Breast epithelium (tissue), 4 donors: ENCODE measurements at places on chromosomes 6 and 20. TPM values are rescaled to one million over a fixed set of nuclear protein-coding genes. Genes with fewer than 3 reads are reported as not detected.

Gene KCNK5
- 20.6 TPM for total RNA-seq

Gene CPNE5
- 0.96 TPM for total RNA-seq

DNA sequence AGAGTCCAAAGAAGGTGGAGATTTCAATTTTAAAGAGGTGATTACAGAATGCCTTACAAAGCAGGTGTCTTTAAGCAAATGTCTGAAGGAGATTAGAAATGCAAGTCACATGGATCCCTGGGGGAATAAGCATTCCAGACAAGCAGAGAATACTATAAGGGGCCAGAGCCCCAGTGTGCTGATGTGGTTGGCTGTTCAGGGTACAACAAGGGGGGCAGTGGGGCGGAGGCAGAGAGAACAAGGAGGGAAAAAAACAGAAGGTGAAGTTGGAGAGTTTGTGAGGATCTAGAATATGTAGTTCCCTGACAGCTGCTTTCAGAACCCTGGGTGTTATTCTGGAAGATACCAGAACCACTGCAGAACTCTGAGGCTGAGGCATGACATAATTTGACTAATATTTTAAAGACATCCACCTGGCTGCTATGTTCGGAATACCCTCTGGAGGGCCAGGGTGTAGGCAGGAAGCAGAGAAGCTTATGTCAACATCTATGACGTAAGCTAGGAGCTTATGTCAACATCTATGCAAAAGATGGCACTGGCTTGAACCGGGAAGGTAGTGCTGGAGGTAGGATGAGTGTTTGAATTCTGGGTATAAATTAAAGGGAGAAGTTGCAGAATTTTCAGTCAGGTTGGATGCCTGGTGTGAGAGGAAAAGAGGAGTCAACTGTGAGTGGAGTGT is 276.3 kb upstream of the AGPAT4 start:
- H3K27ac ChIP-seq: no peak overlapping the region
- no peaks in the 10 kb centered on the region for H3K27me3 ChIP-seq
- no peak for DNase-seq
- H3K4me3 ChIP-seq: no peak overlapping the region
- H3K4me1 ChIP-seq: no peaks in the 10 kb centered on the region

DNA sequence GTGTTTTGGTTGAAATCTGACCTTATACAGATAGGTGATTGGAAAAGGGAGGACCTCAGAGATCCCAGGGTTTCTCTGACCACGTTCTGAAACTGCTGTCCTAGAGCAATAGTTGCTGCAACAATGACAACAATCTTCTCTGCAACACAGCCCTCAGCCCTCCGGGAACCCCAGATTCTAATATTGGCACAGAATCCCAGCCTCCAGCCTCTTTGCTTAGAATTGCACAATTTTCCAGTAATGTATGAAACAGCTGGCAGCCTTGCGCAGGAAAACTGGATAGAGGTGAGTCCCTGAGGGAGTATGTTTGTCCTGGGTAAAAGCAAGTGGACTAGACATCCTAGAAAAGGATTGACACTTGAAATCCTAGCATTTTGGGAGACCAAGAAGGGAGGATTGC is 30.4 kb upstream of the PNRC1 start:
- peak; percentile 52 for DNase-seq
- no peak overlapping the region for H3K4me3 ChIP-seq
- peak overlapping the region; percentile 88 for H3K27ac ChIP-seq
- H3K27me3 ChIP-seq: no peaks in the 10 kb centered on the region

DNA sequence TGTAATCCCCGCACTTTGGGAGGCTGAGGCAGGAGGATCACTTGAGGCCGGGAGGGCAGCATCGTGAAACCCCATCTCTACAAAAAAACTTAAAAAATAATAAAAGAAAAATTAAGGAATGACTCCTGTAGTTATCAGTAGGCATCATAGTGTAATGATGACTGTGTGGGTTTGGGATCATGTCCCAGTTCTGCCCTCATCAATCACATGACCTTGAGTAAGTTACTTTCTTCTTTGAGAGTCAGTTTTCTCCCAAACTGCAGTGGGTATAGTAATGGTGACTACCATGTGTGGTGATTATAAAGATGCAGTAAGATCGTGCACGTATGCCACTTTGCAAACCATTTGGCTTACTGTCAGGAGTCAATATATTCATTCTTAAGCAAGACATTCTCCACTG is 89.2 kb downstream of the TXNDC5 start:
- H3K27me3 ChIP-seq: no peaks in the 10 kb centered on the region
- H3K4me3 ChIP-seq: no peak overlapping the region
- H3K27ac ChIP-seq: no peak overlapping the region
- no peaks in the 10 kb centered on the region for H3K36me3 ChIP-seq
- no peak for DNase-seq

DNA sequence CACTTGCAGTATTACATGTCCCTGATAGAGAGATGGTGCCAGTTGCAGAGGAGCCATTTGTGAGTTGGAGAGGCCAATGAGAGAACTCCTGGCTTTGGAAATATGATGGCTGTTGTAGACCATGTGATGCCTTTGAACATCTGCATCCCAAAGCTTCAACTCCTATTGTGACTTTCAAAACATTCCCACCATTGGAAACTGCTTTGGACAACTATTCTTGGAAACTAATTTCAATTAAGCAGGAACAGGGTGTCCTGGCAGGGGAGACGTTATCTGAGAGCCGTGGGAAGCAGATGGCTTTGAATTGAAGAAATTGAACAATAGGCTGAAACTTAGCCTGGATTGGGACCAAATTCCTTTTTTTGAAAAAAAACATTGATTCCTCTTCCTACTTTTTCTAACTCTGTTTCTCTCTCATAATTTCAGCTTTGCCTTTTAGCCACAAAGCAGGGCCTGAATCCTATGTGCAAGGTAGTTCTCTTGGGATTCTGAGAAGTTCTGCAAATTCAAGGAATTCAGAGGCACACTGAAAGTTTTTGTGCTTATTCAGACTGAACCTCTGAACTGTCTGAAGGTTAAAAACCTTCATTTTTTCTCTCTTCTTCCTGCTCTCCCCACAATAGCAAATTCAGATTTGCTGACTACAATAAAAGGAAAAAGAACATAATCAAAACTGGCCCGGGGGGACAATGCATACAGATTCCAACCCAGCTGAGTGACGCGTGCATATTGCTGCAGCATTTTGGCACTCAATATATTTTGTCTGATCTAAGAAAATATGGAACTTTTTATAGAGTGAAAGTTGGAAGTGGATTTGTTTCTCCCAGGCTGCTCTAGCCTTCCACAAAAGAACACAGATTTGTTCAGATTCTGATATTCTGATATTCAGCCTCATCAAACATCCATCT is 720.4 kb upstream of the CHD6 start:
- no peak for DNase-seq
- no peaks in the 10 kb centered on the region for H3K27me3 ChIP-seq
- H3K36me3 ChIP-seq: no peaks in the 10 kb centered on the region
- peak overlapping the region; percentile 66 for H3K27ac ChIP-seq

DNA sequence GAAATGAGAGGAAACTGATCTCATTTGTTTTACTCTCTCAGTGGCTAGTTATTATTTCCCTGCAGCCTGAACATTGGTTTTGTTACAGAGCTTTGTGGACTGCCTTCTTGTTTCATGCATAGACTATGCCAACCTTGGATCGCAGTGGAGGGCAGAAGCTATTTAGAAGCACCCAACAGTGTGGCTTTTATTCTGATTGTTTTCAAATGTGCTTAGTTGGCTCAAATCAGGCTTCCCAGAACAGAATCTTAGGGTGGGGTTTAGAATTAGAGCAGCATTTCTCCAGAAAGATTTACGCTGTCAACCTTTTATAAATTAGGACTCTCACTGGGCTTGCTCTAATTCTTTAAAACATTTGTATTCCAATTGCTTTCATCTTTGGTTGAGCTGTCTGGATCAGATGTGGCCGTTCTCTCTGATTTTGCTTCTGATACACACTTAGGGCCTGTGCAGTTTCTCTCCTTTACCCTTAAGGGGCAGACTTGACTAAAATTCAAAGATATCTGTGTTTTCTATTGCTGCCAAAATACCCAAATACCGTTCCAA is 210.3 kb downstream of the BCKDHB start:
- H3K36me3 ChIP-seq: no peaks in the 10 kb centered on the region
- H3K27ac ChIP-seq: no peak overlapping the region
- DNase-seq: no peak

Gene FAXC
- 5.2 TPM for total RNA-seq

Gene NOX3
- not detected for total RNA-seq

DNA sequence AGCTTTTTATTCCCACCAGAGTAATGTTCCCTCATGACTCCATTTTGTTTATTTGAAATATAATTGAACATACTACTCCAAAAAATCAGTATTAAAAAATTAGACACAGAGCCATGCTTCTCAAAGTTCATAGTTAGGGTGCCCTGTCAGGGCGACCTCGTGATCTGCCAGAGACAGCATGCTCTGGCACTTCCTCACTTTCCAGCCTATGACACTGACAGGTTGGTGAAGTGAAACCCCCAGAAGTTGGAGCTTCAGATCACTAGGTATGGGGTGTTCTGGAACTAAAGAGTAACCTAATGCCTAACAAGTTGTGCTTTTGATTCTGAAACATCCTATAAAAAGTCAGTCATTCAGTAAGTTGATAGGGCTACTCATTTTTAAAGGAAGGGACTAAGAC is 93.0 kb downstream of the TBC1D7 start:
- H3K4me1 ChIP-seq: no peaks in the 10 kb centered on the region
- DNase-seq: no peak
- no peak overlapping the region for H3K27ac ChIP-seq
- no peaks in the 10 kb centered on the region for H3K27me3 ChIP-seq
- no peak overlapping the region for H3K4me3 ChIP-seq
- no peaks in the 10 kb centered on the region for H3K36me3 ChIP-seq

Gene KIFC1
- 2.0 TPM for total RNA-seq

Gene SLA2
- 0.66 TPM for total RNA-seq

Gene COX7A2
- 171 TPM for total RNA-seq

GRCh38 chr6:1856381-1856780 is 246.7 kb downstream of the FOXC1 start:
- DNase-seq: no peak
- no peak overlapping the region for H3K4me3 ChIP-seq
- H3K27me3 ChIP-seq: no peaks in the 10 kb centered on the region
- H3K36me3 ChIP-seq: no peaks in the 10 kb centered on the region

Gene SCUBE3
- total RNA-seq: 0.33 TPM

DNA sequence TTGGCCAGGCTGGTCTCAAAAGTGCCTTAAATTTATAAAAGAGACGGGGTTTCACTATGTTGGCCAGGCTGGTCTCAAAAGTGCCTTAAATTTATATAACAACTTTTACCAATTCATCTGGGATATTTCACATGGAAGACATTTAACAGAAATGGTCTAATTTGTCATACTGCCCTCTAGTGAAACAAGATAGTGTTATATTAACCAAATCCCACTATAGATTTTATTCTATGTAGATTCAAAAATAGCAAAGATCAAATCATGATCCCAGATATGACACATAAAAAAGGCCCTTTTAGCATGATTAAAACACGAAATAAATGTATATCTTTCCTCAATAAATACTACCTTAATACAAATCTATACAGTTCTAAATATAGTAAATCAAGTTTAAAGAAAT is 102.8 kb upstream of the TFAP2D start:
- H3K4me1 ChIP-seq: no peaks in the 10 kb centered on the region
- H3K36me3 ChIP-seq: no peaks in the 10 kb centered on the region
- no peak for DNase-seq
- H3K4me3 ChIP-seq: no peak overlapping the region
- no peak overlapping the region for H3K27ac ChIP-seq

DNA sequence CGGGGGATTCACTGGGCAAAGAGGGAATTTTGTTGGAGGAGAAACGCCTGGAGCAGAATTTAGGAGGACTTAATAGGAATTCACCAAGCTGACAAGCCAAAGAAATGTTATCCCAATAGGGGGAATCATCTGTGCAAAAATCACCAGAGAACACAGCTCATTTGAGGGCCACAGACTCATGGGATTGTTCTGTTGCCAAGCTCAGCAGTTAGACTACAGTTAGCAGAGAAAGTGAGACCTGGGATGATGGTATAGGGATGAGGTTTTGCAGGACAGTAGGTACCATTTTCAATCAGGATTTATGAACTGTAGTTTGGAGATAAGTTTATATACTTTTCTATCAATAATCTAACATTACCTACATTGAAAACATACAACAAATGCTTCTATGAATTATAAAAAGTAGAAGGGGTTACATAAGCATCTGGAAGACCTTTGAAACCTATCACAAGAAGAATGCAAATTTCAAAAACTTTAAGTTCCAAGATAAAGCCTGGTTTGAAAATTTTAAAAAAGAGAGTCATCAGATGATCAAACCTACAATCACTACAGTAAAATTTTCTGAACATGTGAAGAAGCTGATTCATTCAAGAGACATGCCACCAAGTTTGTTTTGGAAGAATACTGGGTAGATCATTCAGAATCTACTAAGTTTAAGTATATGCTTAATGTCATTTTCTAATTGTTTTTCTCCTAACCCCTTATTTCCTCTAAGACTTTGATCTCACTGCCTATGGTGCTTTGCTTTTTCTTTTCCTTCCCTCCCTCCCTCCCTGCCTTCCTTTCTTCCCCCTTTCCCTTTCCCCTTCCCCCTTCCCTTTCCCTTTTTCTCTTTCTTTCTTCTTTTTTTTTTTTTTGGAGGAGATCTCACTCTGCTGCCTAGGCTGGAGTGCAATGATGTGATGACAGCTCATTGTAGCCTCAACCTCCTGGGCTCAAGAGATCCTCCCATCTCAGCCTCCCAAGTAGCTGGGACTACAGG is 81.5 kb downstream of the KIF13A start:
- H3K36me3 ChIP-seq: no peaks in the 10 kb centered on the region
- H3K27me3 ChIP-seq: no peaks in the 10 kb centered on the region
- no peak for DNase-seq
- no peak overlapping the region for H3K4me3 ChIP-seq

GRCh38 chr20:20505554-20505953 is 137.7 kb downstream of the INSM1 start:
- no peak overlapping the region for H3K27ac ChIP-seq
- no peaks in the 10 kb centered on the region for H3K4me1 ChIP-seq
- peaks cover 10% of the 10 kb centered on the region for H3K36me3 ChIP-seq

- DNase-seq: no peak
- H3K27me3 ChIP-seq: no peaks in the 10 kb centered on the region
- H3K27ac ChIP-seq: no peak overlapping the region
- H3K4me3 ChIP-seq: no peak overlapping the region
- H3K4me1 ChIP-seq: no peaks in the 10 kb centered on the region
These were observed 495.2 kb downstream of the PREX1 start for GRCh38 chr20:48332555-48332954.

DNA sequence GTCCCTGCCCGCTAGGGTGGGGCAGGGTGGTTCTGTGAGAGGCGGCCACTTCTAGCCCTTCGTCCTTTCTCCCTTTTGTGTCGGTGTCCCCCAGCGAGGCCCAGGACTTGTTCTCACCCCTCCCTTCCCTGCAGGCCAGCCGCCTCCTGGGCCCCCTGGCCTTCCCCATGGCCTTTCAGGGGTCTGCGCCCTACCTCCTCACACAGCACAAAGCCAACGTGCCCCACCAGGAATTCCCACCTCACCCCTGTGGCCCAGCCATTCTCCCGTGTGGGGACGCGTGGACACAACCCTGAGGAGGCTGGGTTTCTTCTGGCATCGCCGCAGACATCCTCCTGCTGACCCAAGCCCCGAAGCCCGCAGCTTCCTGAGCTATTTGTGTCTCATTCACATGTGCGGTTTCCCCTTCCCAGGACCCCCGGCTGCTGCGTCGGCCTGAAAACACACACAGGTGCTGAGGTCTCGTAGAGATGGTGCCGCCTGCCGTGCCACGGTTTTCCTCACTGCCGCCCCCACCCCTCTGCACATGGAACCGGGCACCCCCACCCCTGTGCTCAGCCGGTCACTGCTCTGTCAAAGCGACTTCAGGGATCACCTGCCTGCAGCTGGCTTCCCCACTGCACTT is 375.8 kb downstream of the CDH4 start:
- H3K4me3 ChIP-seq: no peak overlapping the region
- H3K36me3 ChIP-seq: no peaks in the 10 kb centered on the region
- no peak for DNase-seq
- no peaks in the 10 kb centered on the region for H3K4me1 ChIP-seq
- H3K27ac ChIP-seq: no peak overlapping the region
